ENCODE measurements at places on chromosomes 16 and 17. TPM values are rescaled to one million over a fixed set of nuclear protein-coding genes. Genes with fewer than 3 reads are reported as not detected.

DNA sequence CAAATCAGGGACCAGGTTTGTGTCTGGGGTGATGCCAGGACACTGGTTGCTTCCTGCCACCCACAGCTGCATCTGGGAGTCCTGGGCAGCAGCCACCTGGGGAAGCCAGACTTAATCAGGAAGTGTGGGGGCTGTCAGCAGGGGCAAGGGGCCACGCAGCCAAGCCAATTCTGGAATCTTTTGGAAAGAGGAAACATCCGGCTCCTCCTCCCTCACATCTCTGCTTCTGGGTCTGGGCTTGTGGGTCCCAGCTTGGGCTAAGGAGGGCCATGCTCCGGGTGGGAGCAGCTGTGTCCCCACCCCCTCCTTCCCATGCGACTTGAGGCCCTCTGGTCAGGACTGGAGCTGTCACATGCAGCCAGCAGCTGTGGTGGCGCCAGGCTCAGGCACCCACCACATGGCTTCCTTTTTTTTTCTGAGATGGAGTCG, 37.0 kb upstream of the CCDC182 start:
- DNase-seq = no peak

- no peak for DNase-seq
Observed at GRCh38 chr17:66340720-66341119, 38.3 kb downstream of the PRKCA start.

The ARHGAP44 gene
- total RNA-seq = 1.4 TPM

The GPR179 gene
- total RNA-seq = not detected

DNA sequence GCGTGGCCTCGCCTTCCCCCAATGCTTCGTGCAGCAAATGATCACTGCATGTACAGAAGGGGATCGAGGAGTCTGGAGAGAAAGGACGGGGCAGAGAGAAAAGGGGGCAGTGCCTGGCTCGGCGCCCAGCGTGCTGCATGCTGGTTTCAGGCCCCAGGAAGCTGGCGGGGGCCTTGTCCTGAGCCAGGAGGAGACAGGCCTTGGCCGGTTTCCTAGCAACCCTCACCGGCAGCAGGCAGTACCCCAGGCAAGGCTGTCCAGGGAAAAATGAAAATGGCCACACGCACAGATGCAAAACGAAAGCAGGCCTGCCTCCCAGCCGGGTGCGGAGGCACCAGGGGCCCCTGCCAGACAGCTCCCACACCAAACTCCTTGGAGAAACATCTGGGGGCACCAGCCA, 126.3 kb downstream of the ZFHX3 start:
- DNase-seq = no peak

- no peak for DNase-seq
Observed at GRCh38 chr17:77995146-77995852, 36.8 kb downstream of the TNRC6C start.

The KRT14 gene
- not detected for total RNA-seq

The TMEM132E gene
- not detected for total RNA-seq

DNA sequence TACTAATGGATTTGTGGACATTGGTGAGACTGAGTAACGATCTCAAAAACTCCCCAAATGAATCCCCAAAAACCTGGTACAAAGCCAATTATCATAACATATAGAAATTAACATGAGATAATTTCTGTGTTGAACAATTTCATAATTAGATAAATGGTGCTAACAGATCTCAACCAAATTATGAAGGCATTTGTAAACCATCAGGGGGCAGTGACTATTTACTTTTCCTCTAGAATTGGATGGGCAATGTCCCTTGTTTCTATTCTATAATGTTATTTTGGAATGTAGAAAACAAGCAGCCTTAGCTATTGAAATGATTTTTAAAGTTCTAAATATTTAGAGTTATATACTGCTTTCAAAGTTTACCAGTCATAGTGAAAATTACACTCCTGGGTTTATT, 57.8 kb downstream of the MYH10 start:
- DNase-seq = no peak

The SBK1 gene
- total RNA-seq = 0.23 TPM

DNA sequence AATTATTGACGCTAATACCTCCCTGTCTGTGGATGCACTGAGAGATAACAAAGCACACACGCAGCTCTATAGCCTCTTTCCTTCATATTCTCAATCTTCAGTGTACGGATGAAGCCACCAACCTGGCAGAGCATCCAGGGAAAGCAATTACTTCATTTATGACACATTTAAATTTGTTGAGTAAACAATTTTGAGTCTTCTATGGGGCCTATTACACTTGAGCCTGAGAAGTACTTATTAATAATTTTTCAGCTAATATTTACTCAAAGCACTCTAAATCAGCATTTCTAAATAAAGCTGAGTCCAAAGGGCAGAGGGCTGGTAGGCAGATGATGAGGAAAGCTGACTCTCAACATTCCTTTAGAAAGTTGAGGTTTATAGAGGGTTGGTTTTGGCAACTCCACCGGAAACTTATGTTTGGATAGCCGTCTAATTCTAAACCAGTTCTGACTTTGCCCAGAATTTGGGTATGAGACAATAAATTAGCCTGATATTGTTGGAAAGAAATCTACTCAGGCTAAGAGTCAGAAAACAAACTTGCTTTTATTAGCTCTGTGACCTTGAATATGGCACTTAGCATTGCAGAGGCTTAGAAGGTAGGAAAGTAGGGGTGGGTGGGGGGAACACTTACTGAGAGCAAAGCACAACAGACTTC, 643.5 kb downstream of the CDH11 start:
- no peak for DNase-seq

GRCh38 chr17:70675070-70675590, 505.8 kb downstream of the KCNJ2 start:
- no peak for DNase-seq

DNA sequence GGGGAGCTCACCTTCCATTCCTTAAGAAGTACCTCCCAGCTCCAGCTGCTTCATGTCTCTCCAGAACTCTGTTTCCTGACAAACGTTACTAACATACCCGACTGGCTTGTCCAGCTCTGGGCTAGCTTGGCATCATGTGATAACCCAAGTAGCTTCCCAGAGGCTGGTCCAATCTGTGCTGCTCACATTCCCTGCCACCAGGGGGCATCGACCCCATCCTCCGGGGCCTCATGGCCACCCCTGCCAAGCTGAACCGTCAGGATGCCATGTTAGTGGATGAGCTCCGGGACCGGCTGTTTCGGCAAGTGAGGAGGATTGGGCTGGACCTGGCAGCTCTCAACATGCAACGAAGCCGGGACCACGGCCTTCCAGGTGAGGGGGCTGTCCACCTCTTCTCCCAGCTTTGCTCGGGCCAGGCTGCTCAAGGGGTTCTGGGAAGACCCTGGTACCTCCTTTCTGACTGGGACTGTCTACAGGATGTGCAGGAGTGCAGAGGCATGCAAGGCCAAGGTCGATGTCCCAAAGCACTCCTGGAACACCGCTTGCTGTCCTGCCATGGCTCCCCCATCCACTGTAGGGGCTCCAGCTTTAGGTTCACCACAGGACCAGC, 7.6 kb downstream of the EPX start:
- no peak for DNase-seq

The USP43 gene
- total RNA-seq = 0.35 TPM

The TPPP3 gene
- total RNA-seq = 3.2 TPM

DNA sequence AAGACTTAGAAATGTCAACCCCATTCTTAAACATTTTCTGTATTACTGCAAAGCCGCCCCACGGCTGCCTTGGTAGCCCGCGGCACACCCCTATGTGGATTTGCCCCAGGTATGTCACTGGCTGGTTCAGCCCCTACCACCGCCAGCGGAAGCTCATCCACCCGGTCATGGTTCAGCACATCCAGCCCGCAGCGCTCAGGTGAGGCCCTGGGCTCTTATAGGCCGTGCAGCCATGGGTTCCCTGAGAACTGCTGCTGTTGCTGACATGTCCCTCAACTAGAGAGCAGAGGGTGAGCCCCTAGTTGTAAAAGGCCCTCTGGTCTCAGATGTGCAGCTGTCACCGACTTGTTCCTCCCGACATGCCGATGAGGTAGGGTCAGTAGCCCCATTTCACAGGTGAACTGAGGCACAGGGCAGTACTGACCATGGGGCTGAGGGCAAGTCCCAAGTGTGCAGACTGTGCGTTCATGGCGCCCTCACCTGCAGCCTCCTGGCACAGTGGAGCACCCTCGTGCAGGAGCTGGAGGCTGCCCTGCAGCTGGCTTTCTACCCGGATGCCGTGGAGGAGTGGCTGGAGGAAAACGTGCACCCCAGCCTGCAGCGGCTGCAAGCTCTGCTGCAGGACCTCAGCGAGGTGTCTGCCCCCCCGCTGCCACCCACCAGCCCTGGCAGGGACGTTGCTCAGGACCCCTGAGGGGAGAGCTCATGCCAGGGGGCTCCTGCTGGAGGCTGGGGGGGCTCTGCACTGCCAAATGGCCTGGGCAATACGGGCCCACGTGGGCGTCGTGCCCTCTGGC, 8.7 kb downstream of the CYBC1 start:
- DNase-seq = no peak

- no peak for DNase-seq
Observed at GRCh38 chr16:86882586-86883280, 304.4 kb downstream of the FOXL1 start.

The BAIAP3 gene
- 1.1 TPM for total RNA-seq

- DNase-seq = no peak
Observed at GRCh38 chr17:55072898-55073297, 104.3 kb downstream of the STXBP4 start.

GRCh38 chr17:17909078-17909477, 63.1 kb downstream of the TOM1L2 start:
- no peak for DNase-seq

The SLC2A4 gene
- total RNA-seq = not detected

The MYH8 gene
- total RNA-seq = not detected

The KRT23 gene
- not detected for total RNA-seq

DNA sequence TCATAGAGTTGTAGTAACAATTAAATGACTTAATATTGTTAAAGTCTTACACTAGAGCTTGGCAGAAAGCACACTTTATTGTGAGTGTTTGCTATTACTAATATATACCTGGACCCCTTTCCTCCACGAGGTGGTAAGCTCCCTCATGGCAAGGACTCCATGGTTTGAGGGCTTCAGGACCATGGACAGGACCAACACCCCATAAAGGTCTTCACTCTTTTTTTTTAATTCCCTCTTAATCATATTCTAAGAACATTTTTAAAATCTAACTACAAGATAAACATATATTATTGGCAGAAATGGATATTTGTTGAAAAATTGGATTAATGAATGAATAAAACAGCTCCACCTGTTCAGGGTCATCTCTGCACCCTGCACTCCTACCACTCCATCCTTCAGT, 154.5 kb downstream of the CBLN1 start:
- no peak for DNase-seq

GRCh38 chr17:66941773-66942450, 22.6 kb upstream of the CACNG4 start:
- no peak for DNase-seq

The ABR gene
- 62.5 TPM for total RNA-seq

GRCh38 chr16:6008670-6009069, 911.1 kb upstream of the EEF2KMT start:
- no peak for DNase-seq

- DNase-seq = no peak
Observed at GRCh38 chr16:79687249-79688130, 87.0 kb upstream of the MAF start.

The ACSM2B gene
- not detected for total RNA-seq

- no peak for DNase-seq
Observed at GRCh38 chr16:89562939-89563338, 2.5 kb downstream of the RPL13 start.

- no peak for DNase-seq
Observed at GRCh38 chr16:72367851-72368250, 195.9 kb upstream of the PMFBP1 start.

- no peak for DNase-seq
Observed at GRCh38 chr17:32998887-32999228, 7.2 kb downstream of the SPACA3 start.

DNA sequence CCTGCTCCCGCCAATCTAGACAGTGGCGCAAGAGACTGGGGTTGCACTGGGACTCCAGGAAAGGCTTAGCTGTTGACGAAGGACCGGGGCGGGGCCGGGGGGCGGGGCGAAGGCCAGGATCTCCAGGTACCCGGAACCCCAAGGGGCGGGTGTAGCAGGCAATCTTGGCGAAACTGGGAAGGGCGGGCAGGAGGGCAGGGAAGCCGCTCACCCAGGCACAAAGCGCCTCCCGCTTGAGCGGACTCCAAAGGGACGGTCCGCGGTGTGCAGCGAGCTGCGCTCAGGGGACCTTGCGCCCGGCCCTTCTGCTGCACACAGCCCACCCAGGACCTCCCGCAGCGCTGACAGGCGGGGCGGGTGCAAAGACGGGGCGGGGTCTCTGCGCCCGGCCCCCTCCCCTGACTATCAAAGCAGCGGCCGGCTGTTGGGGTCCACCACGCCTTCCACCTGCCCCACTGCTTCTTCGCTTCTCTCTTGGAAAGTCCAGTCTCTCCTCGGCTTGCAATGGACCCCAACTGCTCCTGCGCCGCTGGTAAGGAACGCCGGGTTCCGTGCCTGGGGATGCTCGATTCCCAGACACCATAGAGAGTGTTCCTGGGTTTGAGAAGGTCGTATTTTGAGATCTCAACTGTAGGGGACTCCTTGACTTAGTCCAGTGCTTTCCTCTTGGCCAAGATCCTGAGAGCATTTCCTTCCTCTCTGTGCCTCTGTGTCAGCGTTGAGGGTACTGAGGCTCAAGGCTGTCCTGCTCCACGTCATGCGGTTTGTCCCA, at the start of gene MT1F:
Gene MT1F (plus strand): TSS at position 405 of the 772 bp plus-strand sequence. CDS start 100 bp downstream, at position 505.
- DNase-seq = no peak

DNA sequence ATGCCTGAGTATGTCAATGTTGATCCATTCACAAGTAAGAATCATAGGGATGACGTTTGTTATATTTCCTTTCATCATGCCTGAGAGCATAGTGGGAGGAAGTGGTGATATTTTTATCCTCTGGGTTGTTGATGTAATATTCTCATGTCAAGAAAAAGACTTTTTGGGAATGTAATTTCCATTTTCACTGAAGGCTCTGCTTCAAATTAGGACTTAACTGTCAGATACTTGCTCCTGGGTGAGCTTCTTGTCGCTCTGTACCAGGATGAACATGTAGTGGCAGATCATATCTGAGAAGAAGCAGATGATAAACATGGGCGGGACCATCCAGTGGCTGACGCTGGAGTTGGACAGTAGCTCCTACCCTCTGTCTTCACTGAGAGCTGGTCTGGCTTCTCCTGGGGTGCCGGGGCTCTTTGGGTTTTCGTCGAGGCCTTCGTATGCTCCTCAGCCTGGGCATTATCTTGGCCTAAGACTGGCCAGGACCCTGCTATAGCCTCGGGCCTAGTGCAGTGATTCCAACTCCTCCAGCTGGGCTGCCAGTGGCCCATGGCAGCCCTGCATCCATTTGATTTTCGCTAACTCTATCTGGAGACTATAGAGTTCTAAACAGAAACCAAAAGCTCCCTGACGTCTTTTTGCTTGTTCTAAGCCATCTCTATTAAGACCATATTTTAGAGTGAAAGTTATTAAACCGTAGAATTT, 19.7 kb downstream of the CYB5B start:
- DNase-seq = no peak

GRCh38 chr16:64507240-64508024, 614.4 kb downstream of the CDH11 start:
- DNase-seq = no peak
